ENCODE measurements at places on chromosomes 5 and 9.

DNA sequence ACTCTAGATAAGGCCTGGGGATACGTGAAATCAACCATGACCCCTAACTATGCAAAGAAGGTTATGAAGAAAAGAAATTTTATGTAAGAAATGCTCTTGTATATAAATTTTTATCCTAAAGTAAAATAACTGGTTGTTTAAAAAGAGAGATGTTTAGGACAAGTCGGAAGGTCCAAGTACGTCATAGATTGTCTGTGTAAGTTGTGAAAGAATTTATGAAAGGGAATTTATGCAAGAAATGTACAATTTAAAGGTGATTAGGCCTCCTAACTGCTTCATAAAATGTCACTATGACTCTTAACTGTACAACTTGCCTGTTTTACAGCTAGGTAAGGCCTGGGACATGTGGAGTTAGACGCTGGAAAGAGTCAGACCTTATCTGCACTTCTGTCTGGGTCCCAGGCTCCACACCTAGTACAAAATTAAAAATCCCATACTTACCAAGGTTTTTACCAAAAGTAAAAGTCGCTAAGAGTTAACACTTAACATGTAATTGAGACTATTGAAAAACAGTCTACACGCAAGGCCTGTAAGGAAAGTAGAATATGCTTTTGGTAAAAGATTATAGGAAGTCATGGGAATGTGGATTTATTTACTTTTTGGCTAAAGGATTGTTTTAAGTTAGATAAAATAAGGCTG is 77.4 kb downstream of the KIAA0825 start:
- DNase-seq, result no peak

GRCh38 chr5:100694100-100694499 is 158.9 kb downstream of the FAM174A start:
- no peak for DNase-seq

GRCh38 chr9:28004900-28005299 is 431.6 kb upstream of the C9orf72 start:
- DNase-seq, result no peak

DNA sequence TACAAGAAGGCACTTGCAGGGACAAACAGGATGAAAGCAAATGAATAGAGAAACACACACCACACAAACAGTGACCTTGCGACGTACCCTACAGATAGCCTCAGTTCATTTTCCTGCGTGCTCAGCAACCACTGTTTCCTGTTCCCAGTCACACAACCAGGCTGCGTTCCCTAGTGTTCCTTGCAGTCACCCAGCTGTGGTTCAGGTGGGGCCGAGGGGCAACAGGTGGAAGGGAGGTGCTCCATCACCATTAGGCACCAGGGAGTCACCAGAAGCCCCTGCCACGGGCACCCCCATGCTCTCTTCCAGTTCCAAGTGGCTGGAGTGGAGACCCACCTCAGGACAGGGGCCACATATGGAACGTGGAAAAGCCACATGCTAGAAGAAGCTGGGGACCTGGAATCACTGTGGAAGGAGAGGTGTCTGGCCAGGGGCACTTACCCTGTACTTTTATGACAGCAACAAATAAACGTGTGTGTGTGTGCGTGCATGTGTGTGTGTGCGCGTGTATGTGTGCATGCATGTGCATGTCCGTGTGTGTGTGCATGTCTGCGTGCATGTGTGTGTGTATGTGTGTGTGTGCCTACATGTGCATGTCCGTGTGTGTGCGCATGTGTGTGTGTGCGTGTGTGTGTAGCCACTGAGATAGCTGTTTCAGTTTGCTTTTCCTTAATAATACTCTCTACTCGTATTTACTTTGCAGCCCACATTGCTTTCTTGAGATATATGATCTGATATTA is 18.8 kb upstream of the FCN2 start:
- DNase-seq, result no peak

GRCh38 chr5:115626445-115626823 is 598 bp upstream of the TMED7 start:
- DNase-seq, result no peak

GRCh38 chr9:129906298-129906697 is 71.0 kb downstream of the USP20 start:
- DNase-seq, result no peak

DNA sequence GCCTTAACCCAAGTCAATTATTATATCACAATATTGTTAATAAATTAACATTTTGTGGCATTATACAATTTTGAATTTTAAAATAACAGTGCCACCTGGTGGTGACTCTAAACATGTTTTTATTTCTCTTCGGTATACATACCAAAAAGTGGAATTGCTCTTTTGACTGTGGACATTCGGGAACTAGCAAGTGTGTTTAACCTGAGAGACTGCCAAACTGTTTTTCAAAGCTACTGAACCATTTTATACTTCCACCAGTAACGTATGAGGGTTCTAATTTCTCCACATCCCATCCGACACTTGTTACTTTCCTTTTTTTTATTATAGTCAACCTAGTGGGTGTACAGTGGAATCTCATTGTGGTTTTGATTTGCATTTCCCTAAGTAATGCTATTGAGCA is 18.3 kb upstream of the HSDL2 start:
- peak; percentile 27 for DNase-seq

DNA sequence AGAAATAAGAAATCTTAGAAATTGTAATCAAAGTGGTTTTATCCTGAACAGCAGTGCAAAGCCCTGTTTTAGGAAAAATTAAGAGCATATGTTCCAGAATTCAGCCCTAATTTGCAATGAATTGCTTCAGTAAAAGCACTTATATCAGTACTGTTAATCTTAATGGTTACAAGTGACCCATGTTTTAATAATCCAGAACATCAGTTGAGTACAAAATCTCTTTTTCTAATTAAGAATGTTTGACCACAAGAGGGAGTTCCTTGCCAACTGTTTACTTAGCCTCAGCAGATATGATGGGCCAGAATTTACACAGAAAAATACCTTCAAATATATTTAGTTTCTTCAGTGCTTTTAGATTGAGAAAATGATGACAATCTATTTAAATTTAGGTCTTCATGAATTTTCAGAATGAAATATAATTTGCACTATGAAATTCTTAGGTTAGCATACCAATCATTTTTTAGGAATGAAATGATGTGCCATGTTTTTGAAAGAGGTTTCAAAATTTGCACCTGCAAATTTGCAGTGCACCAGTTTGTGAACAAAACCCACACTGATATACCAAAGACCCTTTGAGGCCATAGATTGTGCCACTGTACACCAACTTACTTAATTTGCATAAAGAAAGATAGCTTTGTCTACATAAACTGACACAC is 926.3 kb upstream of the ARRDC3 start:
- no peak for DNase-seq

GRCh38 chr5:96977228-96977627 is 41.3 kb downstream of the LNPEP start:
- DNase-seq, result no peak

DNA sequence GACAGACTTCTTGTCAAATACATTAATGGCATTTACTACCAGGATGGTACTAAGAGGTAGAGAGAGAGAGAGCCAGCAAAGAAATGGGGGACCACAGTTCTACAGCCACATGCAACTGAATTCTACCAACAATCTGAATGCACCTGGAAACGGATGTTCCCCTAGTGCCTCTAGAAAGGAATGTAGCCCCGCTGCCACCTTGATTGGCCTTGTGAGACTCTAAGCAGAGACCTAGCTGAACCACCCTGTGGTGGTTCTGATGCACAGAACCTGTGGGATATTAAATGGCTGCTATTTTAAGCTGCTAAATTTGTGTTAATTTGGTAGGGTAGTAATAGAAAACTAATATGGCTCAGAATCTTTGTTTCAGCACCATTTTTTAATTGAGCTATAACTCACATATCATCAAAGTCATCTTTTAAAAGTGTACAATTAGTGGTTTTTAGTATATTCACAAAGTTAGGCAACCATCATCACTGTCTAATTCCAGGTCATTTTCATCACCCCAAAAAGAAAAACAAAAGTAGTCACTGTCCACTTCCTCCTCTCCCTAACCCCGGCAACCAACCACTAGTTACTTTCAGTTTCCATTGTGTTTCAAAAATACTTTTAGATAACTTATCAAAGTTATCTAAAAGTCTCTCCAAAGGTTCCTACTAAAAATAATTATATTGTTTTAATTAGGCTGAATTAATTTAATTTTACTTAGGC is 51.7 kb downstream of the CPLANE1 start:
- DNase-seq, result peak; percentile 4

- DNase-seq, result no peak
Measured at GRCh38 chr5:80411589-80412219, 3.8 kb downstream of the ZFYVE16 start.

DNA sequence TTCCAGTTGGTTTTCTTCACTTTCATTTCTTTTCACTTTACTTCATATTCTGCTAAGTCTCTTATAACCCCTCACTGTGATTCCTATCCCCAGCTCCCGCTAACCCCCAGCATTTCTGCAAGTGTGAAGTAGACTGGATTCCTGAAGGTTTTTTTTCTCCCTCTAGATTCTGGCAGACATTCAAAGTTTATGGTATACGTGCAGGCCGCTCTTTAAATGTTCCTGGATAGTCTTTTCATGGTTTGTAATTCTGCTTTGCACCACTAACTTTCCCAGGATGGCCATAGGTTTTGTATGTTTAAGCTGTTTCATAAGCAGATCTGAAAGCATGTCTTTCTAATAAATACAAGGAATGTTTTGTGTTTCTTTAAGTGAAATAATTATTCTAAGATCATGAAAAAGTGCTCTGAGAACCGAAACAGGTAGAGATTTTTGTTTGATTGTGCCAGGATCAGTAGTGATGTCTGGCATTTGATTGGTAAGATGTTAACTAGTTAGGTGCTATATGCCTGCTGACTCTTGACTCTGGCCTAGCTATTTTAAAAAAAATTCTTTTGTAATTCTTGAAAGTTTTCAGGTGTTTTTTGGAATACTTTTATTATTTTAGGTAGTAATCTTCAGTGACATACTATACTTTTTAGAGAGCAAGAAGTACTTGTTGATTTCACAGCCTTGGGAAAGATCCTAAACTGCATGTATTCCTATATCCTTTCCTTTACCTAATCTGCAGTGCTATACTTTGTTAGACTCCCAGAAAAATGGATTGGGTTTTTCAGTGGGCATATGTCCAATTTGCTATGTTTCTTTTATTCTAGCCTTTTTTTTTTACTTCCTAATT is 29.7 kb downstream of the CNOT6 start:
- no peak for DNase-seq

GRCh38 chr5:167096816-167097215 is 1194.6 kb upstream of the WWC1 start:
- no peak for DNase-seq

DNA sequence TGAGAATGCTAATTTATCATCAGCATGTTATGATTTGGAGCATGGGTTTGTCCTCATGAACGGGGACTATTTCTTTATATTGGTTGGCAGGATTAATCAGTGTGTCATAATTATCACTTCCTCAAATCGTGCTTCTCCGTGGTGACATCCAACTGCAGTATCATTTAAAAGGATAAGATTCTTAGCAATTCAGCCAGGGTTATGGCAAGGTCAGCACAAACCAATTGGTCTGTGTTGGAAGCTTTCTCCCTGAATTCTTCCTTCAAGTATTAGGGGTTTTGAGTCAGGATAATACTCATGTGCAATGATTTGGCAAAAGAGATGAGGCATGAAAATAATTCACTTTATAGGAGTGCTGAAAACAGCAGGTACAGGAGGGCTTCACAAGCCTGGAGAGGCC is 5.5 kb upstream of the CAMLG start:
- DNase-seq, result no peak

- no peak for DNase-seq
Measured at GRCh38 chr9:8838136-8838535, 1038.6 kb upstream of the DMAC1 start.

- no peak for DNase-seq
Measured at GRCh38 chr9:137388589-137389427, 34.2 kb downstream of the EXD3 start.

GRCh38 chr5:16899171-16899570 is 36.9 kb downstream of the MYO10 start:
- no peak for DNase-seq

DNA sequence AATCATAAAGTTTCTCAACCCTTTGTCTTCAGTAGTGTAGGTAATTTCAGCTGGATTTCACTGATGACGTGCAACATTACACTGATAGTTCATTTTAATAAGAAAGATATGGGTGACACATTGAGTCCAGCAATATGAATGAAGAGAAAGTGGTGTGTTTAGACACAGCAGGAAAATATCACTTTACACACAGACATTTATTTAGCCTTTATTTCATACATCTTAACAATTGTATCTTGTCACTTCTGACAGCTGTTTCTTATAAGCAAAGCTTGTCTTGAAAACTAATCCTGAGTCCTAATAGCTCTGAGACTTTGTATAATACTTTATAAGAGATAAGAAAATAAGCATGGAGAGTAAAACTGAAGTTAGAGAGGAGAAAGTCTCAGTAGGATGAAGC is 720.5 kb upstream of the NUDT12 start:
- DNase-seq, result no peak

- DNase-seq, result no peak
Measured at GRCh38 chr9:76425677-76426453, 31.6 kb upstream of the RFK start.

DNA sequence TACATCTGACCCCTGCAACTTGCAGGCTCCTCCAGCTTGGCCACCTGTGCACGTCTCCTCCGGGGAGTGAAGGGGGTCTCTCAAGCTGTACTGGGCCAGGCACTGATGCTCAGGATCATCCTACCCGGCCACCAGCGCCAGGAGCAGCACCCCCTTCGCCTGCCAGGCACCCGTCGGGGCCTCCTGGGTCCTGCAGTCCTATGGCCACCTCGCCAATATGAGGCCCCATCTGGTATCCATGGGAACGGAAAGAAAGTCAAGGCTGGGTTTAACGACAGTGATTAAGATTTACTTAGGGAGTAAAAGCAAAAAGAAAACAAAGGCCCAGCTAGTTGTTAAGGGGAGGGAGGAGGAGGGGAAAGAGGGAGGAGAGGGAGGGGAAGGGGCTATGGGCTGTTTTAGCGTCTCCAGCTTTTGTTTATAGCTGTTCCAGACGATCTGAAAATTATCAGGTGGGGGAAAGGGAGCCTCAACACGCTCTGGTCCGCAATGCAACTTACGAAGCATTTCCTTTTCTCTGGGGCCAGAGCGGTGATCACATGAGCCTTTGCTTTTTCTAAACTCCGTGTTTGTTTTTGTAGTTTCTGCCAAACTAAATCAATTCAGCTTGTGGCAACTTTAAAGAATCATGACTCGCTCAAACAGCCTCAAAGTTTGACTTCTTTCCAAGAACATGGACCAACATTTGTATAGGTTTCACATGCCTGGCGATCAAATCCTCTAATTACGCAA is 132.4 kb downstream of the ROR2 start:
- DNase-seq, result no peak

DNA sequence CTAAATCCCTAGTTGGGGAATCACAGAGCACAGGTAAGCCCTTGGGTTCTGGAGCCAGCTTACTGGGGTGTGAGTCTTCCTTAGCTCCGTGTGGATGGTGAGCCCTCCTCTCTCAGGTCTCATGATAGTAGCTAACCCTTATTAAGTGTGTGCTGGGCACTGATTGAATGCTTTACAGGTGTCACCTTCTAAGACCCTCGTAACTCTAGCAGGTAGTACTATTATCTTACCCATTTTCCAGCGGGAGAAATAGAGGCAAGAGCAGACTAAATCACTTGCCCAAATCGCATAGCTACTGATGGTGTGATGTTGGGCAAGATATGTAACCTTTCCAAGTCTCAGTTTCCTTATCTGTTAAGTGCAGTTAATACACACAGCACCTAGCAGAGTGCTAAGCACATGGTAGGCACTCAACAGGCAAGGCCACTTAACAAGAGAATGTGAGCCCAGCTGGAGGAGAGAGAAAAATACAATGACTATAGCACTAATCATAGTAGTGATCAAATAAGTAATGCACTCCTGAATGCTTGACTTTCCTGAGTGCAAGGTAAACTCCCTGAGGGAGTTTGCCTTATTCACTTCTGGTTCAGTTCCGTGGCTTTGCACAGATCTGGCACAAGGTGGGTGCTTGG is at the start of gene DCANP1:
DCANP1 (minus strand) TSS at position 51 of the 632 bp plus-strand sequence. CDS start 240 bp downstream, outside the sequence.
- DNase-seq, result no peak

GRCh38 chr5:139747583-139748504 is 47.8 kb upstream of the PSD2 start:
- DNase-seq, result peak; percentile 59
